ENCODE measurements at places on chromosomes 1 and 21.

- no peak for DNase-seq
These were observed 395 bp downstream of the SLC9A1 start for GRCh38 chr1:27154469-27154990.

DNA sequence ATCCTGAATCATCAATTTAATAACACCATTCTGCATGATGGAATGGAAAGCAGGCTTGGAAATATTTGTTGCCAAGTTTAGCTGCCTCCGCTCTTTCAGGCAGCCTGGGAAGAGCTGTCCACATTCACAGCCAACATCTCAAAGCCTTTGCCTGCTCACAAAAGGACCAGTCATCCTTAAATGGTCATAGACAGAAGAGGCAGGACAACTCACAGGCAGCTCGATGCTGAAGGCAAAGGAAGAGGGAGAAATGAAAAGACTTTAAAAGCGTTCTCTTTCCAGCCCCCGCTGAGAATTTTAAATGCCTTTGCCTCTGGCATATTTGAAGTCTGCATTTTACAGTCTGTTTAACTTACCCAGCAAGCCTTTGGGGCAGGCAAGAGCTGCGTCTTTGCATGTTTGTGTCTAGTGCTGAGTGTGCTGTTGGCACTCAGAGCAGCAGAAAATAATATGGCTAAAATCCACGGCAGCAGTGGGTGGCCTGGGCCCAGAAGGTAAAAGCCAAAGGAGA is 68.9 kb downstream of the NMNAT2 start:
- DNase-seq = no peak

DNA sequence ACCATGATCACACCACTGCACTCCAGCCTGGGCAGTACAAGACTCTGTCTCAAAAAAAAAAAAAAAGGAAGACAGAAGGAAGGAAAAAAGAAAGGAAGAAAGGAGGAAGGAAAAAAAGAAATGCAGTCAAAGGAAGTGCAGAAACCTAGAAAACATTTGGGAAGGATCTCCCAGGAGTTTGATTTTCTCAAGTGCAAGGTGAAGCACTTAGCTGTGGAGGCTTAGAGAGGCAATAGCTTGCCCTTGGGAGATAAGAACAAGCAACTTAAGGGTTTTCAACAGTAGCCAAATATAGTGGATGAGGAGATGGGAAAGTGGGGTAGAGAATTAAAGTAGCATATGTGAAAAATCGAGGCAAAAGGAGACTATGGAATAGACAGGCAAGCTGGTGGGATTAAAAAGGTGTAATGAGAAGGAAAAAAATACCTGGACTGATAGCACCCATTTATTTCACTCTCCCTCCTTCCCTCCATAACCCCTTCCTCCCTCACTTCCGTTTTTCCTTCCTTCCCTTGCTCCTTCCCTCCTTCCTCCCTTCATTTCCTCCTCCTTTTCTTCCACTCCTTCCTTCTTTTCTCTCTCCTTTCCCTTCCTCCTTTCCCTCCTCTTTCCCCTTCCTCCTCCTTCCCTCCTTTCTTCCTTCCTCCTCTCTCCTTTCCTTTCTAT is 6.8 kb upstream of the FAM89A start:
- no peak for DNase-seq

DNA sequence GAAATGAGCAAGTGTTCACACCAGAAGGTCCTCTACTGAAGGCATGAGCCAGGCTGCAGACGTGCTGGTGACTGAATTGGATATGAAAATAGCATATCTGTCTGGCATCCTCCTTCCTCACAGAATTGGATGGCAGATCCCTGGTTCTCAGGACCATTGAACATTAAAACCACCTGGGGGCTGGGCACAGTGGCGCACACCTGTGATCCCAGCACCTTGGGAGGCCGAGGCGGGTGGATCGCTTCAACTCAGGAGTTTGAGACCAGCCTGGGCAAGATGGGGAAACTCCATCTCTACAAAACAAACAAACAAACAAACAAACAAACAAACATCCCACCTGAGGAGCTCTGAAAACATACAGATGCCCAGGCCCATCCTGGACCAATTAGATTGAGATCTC is 23.4 kb downstream of the TEX35 start:
- no peak for DNase-seq

GRCh38 chr1:170001266-170001665 is 73.2 kb downstream of the KIFAP3 start:
- no peak for DNase-seq

GRCh38 chr1:201712387-201713085 is 116.4 kb upstream of the IPO9 start:
- DNase-seq = no peak

GRCh38 chr1:7703321-7704213 is 67.5 kb upstream of the VAMP3 start:
- no peak for DNase-seq

DNA sequence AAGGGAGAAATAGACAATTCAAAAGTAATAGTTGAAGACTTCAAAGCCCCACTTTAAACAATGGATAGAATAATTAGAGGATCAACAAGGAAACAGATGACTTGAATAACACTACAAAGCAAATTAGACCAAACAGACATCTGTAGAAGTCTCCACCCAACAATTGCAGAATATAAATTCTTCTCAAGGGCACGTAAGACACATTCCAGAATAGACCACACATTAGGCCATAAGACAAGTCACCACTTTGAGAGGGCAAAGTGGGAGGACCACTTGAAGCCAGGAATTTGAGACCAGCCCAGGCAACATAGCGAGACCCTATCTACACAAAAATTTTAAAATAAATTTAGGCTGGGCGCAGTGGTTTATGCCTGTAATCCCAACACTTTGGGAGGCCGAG is 20.5 kb upstream of the RNF186 start:
- DNase-seq = no peak

GRCh38 chr1:76868154-76868882 is 1.0 kb downstream of the ST6GALNAC5 start:
- DNase-seq = no peak

DNA sequence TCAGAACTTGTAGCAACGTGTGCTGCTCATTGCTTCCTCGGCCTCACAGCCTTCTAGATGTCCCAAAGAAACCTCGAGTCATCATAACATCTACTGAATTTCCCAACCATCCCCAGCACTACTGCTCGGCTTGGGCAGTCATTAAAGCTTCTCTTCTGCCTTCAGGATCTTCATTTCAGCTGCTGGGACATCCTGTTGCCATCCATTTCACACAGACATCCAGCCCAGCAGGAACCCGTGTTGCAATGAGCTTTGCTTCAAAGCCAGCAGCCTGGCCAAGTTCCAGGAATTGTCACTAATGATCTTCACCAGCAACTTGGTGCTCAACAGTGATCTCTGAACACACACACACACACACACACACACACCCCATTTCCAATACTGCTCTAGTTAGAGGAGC is 18.5 kb downstream of the WLS start:
- no peak for DNase-seq

DNA sequence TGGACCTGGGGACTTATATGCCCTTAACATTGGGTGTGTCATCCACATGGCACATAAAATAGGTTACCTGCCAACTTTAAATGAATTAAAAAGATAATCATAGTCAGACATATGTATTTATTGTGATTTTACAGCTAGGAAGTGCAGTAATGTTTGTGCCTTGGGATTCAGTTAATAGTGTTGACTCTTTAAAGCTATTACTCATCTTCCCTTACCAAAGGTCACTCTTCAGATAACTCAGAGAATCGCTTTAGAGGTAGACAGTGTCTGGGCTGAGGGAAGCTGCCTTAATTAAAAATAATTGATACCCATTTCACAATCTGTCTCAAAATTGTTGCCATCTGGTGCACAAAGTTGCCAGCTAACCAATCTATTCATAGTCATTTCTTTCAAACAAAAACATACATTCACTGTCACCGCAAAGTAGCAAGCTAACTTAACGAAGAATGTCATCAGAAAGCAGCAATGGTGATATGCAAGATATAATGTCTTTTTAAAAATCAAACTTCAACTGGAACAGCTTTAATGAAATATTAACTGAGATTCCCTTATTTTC is 3.0 kb upstream of the KRTAP15-1 start:
- DNase-seq = no peak

DNA sequence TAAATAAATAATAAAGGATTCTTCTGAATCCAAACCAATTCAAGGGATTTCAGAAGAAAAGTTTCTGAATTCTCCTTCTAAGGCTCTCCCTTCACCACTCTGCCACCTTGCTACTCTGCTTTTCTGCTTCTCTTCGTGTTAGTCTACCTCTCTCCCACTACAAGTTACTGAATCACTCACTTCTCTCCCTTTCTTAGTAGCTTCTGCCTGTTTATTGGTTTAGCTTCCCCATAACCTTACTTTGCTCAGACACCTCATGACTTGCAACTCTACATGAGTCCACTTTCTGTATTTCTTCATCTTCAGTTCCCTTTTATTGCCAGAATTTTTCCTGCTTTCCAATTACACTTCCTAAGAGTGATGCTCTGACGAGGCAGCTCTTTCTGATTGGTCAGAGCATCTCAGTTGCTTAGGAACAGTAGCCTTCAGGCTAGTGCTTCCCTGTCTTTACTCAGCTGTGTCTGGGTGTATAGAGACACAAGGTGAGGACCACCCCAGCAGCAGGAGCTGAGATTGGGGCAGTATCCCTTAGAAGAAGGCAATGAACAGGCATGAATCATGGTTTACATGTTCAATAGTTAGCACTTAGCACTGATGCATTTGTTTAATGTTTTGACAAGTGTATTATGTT is 144.6 kb downstream of the SLC30A10 start:
- no peak for DNase-seq

DNA sequence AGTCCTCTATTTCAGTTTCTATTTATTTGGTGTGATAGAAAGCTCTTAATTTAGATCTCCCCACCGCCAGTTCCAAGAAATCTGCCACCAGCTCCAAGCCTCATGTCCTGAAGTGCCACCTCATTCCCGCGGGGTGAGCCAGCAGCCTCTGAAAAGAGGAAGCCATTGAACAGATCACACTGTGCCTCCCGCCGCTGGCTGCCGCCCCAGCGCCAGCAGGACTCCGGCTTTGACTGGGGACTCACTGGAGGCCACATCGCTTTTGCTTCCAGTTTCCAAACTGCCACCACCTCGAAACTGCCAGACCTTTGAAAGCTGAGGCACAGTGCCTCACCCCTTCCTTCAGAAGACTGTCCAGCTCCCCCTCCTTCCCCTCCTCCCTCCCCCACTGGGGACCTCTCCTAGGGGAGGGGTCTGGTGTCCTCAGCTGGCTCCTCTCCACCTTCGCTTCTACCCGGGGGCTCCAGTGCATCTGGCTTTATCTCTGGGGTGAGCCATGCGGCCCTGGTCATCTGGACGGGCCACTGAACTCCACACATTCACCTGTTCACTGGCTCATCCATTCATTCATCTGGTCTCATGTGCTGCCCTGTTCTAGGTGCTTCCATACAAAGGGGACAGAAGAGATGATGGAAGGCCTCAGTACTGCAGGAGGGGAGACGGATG is 58.9 kb downstream of the VPS26C start:
- no peak for DNase-seq

DNA sequence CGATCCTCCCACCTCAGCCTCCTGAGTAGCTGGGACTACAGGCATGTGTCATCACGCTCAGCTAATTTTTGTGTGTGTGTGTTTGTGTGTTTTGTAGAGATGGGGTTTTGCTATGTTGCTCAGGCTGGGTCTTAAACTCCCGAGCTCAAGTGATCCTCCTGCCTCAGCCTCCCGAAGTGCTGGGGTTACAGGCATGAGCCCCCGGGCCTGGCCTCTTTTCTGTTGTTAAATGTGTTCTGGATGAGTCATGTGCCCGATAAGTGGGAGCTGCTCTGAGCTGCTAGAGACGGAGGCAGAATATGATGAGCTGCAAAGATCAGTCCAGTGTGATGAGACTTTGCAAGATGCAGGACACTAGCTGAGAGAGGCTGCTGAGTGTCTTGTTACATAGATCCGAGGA is 75.5 kb downstream of the VPS13D start:
- no peak for DNase-seq

GRCh38 chr1:12057382-12057781 is 5.7 kb upstream of the TNFRSF8 start:
- DNase-seq = no peak

GRCh38 chr1:80646053-80646452 is 1154.7 kb upstream of the ADGRL2 start:
- no peak for DNase-seq

DNA sequence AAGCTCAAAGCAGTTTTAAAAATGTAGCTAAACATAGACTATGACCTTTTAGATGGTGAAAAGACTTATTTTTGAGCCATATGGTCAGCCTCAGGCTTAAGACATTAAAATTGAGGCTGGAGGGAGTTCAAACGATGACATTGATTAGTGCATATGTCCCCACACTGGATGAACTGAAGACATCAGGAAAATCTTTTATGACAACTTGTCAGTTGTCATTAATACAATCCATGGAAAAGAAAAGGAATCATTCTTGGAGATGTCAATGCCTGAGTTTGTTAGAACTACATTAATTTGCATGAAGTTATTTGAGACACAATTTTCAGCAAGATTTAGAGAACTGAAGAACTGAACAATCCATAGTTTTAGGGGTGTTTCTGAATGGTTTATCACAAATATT is 349.9 kb downstream of the COL11A1 start:
- DNase-seq = no peak

DNA sequence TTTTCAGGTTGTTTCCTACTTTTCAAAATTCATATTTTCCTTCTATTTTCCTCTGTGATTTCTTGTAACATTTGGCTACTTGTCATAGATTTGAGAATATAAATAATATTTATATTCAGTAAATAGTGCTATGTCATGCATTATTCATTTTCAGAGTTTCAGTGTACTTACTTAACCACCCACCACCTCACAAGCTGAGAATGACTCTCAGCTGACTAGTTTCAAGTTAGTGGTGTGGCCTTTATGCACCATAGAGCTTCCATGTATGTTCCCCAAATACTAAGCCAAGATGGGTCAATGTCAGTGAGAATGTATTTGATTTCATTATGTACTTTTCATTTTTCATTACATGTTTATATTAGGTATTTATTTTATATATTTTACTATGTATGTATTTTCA is 56.9 kb upstream of the RGS1 start:
- DNase-seq = no peak

- DNase-seq = no peak
These were observed 186.3 kb downstream of the VPS13D start for GRCh38 chr1:12416101-12416500.

GRCh38 chr1:63107066-63107465 is 215.3 kb upstream of the FOXD3 start:
- no peak for DNase-seq

DNA sequence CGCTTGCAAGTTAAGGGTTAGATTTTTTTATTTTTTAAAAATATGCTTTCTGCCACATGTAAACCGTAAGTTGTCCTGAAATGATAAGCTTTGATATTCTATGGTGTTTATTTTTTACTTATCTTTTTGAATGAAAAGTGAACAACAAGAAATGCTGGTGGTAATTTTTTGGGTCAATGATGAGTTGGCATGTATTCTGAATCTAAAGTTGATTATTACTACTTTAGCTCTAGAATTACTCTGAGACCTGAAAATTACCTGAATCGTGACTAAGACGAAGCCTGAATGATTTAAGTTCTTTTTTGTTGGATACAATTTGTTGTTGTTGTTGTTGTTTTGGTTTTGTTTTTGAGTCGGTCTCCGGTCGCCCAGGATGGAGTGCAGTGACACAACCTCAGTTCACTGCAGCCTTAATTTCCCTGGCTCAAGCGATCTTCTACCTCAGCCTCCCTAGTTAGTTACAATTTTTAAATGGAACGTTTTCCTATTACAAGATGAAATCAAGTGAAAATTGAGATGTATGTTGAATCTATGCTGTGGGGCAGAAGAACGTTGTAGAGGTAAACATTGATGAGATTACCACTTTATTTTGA is 941 bp downstream of the RABGGTB start:
- DNase-seq = no peak

- no peak for DNase-seq
These were observed 22.7 kb downstream of the WDTC1 start for GRCh38 chr1:27257155-27257554.

Data from activated CD4-positive, alpha-beta T cell treated with anti-CD3 and anti-CD28 coated beads for 24 hours (primary cell).